ENCODE measurements at places on chromosomes 3 and 15. TPM values are rescaled to one million over a fixed set of nuclear protein-coding genes. Genes with fewer than 3 reads are reported as not detected.

DNA sequence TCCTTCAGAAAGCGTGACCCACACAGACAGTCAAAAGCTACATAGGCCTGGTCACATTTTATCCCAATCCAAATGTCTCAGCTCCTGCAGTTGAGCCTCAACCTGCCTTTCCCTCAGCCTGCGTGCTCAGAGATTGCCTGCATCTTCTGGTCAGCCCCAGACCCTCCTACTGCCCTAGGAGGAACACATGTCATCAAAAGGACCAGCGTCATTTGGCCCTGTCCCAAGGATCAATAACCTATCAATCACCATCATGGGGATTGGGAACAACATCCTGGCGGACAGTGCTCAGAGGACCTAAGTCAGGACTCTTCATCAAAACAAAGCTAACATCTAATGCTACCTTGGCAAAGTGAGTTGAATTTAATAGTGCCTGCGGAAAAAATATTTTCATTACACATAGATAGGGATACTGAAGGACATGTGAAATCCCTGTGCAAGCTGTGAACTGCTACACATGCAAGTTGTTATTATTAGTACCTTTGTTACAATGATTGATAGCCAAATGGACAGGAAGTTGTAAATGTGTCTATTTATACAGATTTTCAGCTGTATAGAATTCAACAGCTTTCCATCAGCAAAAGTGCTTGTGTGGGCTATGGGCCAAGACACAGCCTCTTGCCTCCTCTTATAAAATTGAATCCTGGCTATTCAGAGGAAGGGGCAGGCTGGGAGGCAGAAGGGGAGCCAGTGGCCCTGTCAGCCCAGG, 47.7 kb downstream of the UMPS start:
- no peak for DNase-seq

Gene RAB6B
- 1.2 TPM for total RNA-seq

- DNase-seq: no peak
Observed at GRCh38 chr3:32303977-32304881, 65.7 kb downstream of the CMTM8 start.

Gene FGD5
- not detected for total RNA-seq

Gene FETUB
- total RNA-seq: not detected

Gene TM6SF1
- 0.41 TPM for total RNA-seq

GRCh38 chr3:50950591-50950990, 275.9 kb downstream of the DOCK3 start:
- no peak for DNase-seq

- no peak for DNase-seq
Observed at GRCh38 chr3:160486459-160486869, 36.9 kb upstream of the TRIM59 start.
